SJCRH30 (cell line): ENCODE measurements at places on chromosomes 7 and 10. TPM values are rescaled to one million over a fixed set of nuclear protein-coding genes. Genes with fewer than 3 reads are reported as not detected.

DNA sequence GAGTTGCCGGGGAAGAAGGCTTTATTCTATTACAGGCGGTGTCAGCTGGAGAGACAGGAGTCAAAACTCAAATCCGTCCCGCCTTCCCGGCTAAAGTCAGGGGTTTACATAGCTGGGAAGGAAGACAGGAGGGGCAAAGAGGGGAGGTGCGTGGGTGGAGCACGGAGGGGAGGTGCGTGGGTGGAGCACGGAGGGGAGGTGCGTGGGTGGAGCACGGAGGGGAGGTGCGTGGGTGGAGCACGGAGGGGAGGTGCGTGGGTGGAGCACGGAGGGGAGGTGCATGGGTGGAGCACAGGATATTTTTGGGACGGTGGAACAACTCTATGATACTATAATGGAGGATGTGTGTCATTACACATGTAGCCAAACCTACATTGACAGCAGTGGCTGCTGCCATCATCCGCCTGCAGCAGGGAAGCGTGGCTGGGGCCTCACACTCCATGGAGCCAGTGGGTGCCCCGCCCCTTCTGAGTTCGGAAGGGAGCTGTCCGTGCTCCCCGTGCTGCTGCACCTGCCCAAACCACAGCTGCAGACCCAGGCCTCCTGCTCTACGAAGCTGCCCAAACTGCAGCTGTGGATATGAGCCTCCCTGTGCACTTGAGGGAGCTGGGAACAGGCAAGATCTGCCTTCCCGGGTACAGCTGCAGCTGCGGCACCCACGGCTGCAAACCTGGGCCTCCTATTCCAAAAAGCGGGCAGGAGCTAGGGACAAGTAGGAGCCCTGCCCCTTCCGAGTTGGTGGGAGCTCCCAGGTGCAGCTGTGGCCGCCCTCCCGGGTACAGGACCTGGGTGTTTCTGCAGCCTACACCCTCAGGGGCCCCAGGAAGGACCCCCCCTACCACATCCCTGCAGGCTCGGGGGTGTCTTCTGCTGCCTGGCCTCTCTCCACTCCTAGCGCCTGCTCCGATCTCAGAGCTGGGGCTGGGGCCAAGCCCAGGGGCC lies 119.4 kb downstream of the DYNC2I1 start:
- DNase-seq = peak; percentile 97

DNA sequence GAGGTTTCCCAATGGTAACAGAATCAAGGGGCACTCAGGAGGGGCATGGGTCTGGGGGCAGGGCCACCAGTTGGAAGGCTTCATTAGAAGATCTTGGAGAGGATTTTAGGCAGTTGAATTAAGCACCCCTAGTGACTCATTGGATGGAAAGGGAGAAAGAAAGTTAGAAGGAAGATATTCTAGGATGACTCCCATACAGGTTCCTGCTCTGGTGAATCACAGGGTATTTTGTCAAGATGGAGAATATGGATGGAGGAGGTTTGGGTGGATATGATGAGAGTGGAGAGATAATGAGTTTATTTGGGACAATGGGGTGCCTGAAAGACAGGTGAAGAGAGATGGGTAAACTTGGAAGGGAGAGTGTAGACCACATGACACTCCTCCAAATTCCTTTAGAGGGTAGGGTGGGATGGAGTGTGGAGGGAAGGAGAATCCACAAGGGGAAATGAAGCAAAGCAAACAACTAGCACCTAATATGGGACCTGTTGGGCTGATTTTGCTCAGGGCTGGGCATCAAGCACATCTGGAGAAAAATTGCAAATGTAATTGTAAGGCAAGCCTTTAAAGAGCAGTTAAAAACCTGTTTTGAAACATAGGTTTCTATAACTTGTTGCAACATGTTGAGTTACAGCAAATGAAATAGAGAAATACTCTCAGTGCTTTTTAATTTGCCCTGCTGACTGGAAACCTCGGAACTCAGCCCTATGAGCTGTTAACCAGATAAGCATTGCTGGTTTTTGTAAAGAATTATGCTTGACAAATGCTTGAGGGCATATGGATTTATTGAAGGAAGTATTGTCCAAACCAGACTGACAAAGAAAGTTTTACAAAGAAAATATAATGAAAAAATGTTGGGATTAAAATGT lies 2.9 kb upstream of the ENTPD7 start:
- no peak for DNase-seq

- DNase-seq = no peak
Observed at GRCh38 chr7:30323006-30323355, 38.6 kb downstream of the ZNRF2 start.

DNA sequence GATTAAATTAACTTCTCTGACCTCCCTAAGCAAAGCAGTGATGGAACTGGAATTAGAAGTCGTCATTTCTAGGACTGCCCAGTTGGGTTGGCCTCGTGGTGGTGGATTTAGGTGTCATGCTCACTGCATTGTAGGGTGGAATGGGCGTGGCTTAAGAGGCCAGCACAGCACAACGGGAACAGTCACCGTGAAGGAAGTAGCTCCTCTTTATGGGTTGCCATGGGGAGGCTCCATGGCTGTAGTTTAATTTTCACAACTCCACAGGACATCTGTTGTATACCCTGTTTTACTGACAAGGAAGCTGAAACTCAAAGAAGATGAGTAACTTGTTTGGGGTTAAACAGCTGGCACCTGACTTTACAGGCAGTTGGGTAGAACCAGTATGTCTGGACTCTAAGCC lies 208.3 kb downstream of the CELF2 start:
- peak; percentile 15 for DNase-seq

- DNase-seq = no peak
Observed at GRCh38 chr7:134176037-134176350, 48.9 kb downstream of the LRGUK start.

GRCh38 chr10:100519311-100520051 lies at the start of gene SEC31B:
TSS of gene SEC31B (minus strand) at chr10:100519861. CDS start at chr10:100516952, 2,909 bp downstream.
- no peak for DNase-seq

DNA sequence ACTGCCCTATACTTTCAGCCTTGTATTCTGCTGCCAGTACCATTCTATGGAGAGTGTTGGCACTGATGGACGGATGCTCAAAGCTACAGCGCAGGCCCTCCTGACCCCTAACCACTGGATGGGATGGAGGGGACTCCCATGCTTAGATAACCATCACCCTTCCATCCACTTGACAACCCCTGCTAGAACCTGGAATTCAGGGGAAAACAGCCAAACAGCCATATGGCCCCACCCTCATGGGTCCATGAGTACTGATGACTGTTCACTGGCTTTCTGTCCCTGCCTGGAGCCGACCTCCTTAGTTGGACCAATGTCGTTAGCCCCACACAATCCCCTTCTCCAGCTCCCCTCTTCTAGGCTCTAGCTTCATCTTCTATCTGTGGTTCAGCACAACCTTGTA lies 16.2 kb downstream of the DUSP5 start:
- no peak for DNase-seq

- DNase-seq = no peak
Observed at GRCh38 chr7:24750441-24751055, 6.7 kb downstream of the GSDME start.

DNA sequence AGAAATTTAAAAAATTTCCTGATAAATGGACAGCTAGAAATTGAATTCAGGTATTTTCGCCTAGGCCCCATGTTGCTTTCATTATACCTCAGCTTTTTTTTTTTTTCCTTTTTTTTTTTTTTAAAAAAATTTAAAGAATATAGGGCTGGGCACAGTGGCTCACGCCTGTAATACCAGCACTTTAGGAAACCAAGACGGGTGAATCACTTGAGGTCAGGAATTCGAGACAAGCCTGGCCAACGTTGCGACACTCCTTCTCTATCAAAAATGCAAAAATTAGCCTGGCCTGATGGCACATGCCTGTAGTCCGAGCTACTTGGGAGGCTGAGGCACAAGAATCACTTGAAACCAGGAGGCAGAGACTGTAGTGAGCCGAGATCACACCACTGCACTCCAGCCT lies 334.0 kb downstream of the SORCS1 start:
- DNase-seq = no peak

DNA sequence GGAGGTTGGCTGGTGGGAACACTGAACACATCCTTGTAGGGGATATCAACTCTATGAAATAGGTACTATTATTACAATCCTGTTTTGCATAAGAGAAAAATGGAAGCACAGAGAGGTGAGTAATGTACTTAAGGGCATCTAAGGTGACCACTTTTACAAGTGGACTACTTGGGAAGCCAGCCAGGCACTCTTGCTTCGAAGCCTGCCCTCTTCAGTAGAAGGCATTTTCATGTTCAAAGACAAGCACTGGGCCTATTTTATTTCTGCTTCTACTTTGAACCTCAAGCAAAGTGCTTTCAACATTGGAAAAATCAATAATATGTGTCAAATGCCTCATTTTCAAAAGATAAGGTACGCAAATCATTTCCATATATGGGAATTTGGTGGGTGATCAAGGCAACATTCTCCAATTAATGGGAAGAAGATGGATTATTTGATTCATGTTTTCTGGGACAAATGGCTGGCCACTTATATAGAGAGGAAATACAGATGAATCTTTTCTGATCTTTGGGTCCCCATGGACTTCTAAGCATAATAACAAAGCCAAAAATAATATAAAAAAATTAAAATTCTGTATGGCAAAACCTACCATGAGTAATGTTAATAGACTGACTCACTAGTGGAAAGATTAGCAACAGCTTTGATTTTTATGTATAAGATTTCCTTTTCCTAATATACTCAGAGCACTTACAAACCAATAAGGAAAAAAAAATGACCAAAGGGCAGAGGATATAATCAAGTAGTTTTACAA lies 270.2 kb downstream of the FRMD4A start:
- DNase-seq = no peak

- no peak for DNase-seq
Observed at GRCh38 chr10:91787810-91788209, 10.4 kb upstream of the TNKS2 start.

DNA sequence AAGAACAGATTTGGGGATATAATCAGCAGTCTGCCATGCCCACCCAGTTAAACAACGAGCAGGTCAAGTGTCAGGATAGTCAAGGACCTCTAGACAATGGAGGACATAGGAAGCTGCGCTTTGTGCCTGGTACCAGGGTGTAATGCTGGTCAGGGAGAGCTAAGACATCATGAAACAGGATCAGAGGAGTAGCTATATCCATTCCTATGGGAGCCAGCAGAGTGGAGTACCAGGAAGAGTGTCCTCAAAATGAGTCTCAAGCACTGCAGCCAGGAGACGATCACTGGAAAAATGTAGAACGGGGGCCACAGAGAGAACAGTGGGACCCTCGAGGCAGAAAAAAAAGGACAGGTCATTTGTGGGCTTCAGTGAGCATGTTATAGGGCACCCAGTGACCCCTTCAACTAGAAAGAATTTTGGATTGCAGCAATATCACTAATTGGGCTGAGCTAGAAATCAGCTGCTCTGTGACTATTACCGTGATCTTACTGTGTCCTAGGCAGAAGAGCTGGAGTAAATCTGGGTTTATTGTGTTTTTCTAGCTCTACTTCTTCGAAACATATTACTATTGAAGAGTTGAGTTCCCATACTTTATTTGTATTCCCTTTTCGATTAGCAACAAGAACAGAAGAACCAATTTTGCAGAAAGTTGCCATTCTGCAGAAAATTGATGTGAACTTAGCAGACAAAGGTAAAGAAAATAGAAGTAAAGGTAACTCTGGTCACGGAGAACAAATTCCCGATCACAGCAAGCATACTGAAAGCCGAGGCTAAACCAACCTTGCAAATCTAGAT lies 319.6 kb downstream of the AHR start:
- DNase-seq = no peak

- peak; percentile 40 for DNase-seq
Observed at GRCh38 chr10:77899080-77899477, 27.5 kb downstream of the DLG5 start.

- peak; percentile 64 for DNase-seq
Observed at GRCh38 chr10:61835069-61835945, 66.2 kb upstream of the ARID5B start.

GRCh38 chr7:28498636-28499035 lies 86.3 kb downstream of the CREB5 start:
- DNase-seq = no peak

- no peak for DNase-seq
Observed at GRCh38 chr10:74837743-74838142, 11.3 kb downstream of the KAT6B start.

GRCh38 chr7:13069841-13070240 lies 382.4 kb downstream of the ARL4A start:
- no peak for DNase-seq

DNA sequence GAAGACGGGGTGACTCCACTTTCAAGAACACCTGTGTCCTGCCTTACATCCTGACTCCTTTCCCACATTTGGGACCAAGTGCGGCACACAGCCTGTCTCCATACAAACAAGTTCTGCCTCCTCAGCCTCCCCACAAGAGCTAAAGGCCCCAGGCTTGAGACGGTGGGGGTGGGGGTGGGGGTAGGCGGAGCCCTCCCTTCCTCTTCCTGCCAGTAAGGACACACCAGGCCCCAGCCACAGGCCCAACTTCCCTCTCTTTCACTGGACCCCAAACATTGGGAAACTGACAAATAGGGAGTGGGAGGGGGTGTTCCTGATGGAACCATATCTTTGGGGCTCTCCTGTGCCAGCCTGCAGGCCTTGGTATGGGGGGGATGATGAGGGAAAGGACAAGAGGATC lies 4.6 kb downstream of the CDK5 start:
- DNase-seq = no peak

DNA sequence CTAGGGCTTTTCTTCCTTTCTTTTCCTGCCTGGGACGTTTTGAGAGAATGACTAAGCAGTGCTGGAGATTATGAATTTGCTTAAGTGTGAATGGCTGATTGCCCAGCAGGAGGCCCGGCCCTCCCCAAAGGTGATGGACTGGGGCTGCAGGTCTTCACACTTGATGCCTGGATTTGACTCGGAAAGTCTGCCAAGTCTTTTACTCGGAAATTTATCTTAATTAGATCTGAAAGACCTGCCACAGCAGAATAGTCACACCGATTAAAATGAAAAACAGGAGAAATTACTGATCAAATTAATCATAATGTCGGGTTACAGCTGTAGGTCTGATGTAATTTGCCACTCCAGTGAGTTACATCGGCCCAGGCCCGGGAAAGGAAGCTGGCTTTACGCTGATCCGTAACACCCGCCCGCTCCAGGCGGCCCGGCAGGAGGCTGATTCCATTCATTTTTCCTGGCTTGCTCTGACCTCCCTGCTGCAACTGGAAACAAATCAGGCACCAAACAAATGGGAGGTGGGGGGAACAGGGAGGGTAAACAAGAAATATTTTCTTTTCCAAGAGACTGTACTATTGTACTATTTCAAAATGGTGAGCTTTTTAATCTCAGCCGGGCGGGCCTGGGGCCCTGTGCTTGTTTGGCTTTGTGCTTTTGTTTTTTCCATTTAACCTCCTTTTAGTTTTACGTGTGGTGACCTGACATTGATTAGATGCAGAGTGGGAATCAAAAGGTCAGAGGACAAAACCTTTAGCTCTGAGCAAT lies 212.4 kb upstream of the YAE1 start:
- DNase-seq = no peak

- DNase-seq = no peak
Observed at GRCh38 chr10:13238271-13239077, 4.3 kb upstream of the UCMA start.

- no peak for DNase-seq
Observed at GRCh38 chr7:45979275-45980180, 58.5 kb upstream of the IGFBP3 start.

GRCh38 chr10:119643306-119644204 lies 7.6 kb upstream of the BAG3 start:
- DNase-seq = no peak

Gene NOD1
- total RNA-seq = 6.4 and 11.4 TPM in 2 replicates

Gene HHEX
- 2.9 and 4.2 TPM in 2 replicates for total RNA-seq

Gene PDE6C
- total RNA-seq = not detected in 2 replicates

Gene ANKRD2
- total RNA-seq = 0.26 and 0.51 TPM in 2 replicates

Gene HABP2
- not detected in 2 replicates for total RNA-seq

Gene RPEL1
- total RNA-seq = not detected in 2 replicates

Gene GDI2
- total RNA-seq = 283 and 291 TPM in 2 replicates

Gene BICC1
- total RNA-seq = 13.0 and 15.1 TPM in 2 replicates

Gene HOXA10
- total RNA-seq = 16.2 and 17.2 TPM in 2 replicates
